ENCODE measurements at places on chromosomes 7 and 10.
A peak's percentile ranks its signal among the peaks of the same experiment; 100 is the strongest.

DNA sequence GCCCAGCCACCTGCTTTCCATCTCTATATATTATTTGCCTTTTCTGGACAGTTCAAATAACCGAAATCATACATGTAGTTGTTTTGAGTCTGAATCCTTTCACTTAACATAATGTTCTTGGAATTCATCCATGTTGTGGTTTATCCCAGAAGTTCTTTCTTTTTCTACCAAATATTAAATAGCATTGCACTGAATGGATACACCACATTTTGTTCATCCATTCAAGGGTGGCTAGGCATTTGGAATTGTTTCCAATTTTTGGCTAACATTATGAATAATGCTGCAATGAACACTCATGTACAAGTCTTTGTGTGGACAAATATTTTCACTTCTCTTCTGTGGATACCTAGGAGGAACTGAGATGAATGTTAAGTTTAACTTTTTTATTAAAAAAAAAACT is 18.0 kb downstream of the DNAJC1 start:
- H3K36me3 ChIP-seq, result no peaks in the 10 kb centered on the region
- no peaks in the 10 kb centered on the region for H3K27me3 ChIP-seq
- no peak overlapping the region for H3K27ac ChIP-seq
- no peak overlapping the region for H3K4me3 ChIP-seq

DNA sequence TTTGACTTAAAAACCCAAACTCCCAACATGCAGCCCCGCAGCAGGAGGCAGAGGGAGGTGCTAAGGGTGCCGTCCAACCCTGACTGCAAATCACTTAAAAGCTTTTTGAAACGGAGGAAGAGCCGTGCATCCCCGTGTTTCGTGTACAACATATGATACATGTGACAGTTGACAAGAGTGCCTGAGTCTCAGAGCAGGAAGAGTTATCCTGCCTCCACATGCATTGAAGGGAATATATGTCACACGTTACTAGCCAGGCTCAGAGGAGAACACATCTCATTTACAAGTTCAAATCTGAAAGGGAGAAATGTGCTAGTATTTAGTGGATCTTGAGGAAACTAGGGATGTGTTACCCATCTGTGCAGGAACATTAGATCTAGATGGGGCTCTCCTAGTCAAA is 69.9 kb downstream of the SDK1 start:
- H3K36me3 ChIP-seq, result no peaks in the 10 kb centered on the region
- H3K27me3 ChIP-seq, result no peaks in the 10 kb centered on the region
- H3K4me1 ChIP-seq, result no peaks in the 10 kb centered on the region
- DNase-seq, result no peak
- no peak overlapping the region for H3K4me3 ChIP-seq
- H3K27ac ChIP-seq, result no peak overlapping the region

DNA sequence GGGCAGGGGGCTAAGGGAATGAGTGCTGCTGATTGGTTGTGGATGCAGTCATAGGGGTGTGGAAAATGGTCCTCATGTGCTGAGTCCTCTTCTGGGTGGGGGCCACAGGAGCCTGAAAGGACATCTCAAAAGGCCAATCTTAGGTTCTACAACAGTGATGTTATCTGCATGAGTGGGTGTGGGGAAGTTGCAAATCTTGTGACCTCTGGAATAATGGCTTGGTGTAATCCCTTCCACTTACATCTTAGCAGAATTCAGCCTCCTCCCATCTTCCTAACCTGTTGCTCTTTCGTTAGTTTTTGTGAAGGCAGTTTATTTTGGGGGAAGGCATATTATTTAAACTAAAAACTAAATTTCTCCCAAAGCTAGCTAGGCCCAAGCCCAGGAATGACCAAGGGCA is 42.0 kb upstream of the OIT3 start:
- no peak for DNase-seq
- no peaks in the 10 kb centered on the region for H3K36me3 ChIP-seq
- no peaks in the 10 kb centered on the region for H3K4me1 ChIP-seq
- H3K27ac ChIP-seq, result no peak overlapping the region
- H3K4me3 ChIP-seq, result no peak overlapping the region

DNA sequence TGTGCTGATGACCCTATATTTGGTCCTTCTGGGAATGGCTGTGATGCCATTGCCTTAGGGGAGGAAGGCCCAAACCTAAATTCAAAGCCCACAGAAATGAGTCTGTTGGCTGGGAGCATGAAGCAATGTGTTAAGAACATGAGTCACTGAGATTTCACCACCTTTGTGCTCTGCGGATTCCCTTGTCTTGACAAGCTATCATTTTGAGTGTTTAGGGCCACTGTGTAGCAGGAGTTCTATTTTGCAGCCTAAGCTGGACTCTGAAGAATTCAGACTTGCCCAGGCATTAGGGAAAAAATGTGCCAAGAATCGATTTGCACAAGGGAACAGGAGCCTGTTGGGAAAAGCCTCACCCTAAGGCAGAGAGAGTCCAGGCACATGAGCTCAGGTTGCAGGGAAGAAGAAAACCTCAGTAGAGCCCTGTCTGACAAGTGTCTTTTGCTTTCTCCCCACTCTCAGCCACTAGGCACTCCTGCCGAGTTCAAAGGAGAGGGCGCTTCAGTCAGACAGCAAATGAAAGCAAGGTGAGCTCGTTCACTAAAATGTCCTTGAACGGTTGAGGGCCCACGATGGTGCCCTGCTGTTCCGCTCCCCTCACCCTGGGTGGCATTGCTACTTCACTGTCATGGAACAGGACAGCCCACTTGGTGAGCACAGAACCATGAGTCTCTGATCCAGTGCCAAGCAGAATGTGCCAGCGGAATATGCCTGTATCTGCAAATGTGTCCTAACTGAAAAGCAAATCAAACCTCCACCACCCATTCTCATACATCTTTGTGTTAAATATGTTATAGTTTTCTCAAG is 93.6 kb downstream of the PRLHR start:
- no peaks in the 10 kb centered on the region for H3K36me3 ChIP-seq
- H3K27me3 ChIP-seq, result no peaks in the 10 kb centered on the region
- H3K4me1 ChIP-seq, result peaks cover 6% of the 10 kb centered on the region
- H3K4me3 ChIP-seq, result no peak overlapping the region
- no peak overlapping the region for H3K27ac ChIP-seq

DNA sequence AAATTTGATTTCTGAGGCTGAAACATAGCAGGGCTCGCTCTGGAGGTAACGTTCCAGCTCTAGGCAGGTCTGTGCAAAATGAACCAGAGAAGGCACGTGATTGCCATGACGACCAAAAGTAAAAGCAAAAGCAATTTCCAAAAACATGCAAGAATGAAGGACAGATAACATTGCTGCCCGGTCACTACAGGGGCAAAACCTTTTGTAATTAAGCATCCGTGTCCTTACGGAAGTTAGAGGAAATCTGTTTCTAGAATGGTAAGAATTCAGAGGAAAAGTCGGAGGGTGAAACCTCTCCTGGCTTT is 2.9 kb downstream of the KLF6 start:
- no peak for DNase-seq
- H3K36me3 ChIP-seq, result peaks cover 31% of the 10 kb centered on the region
- H3K27ac ChIP-seq, result peak overlapping the region; percentile 100
- H3K27me3 ChIP-seq, result no peaks in the 10 kb centered on the region
- H3K4me1 ChIP-seq, result peaks cover 26% of the 10 kb centered on the region
- peak overlapping the region; percentile 99 for H3K4me3 ChIP-seq

GRCh38 chr10:46536781-46537180 is 19.7 kb downstream of the GPRIN2 start:
- peaks cover 7% of the 10 kb centered on the region for H3K4me1 ChIP-seq
- H3K27ac ChIP-seq, result no peak overlapping the region
- no peaks in the 10 kb centered on the region for H3K27me3 ChIP-seq
- DNase-seq, result no peak
- H3K36me3 ChIP-seq, result no peaks in the 10 kb centered on the region
- H3K4me3 ChIP-seq, result no peak overlapping the region

- H3K4me1 ChIP-seq, result no peaks in the 10 kb centered on the region
- H3K36me3 ChIP-seq, result no peaks in the 10 kb centered on the region
- peak; percentile 93 for DNase-seq
These were observed 930 bp upstream of the HOXA10 start for GRCh38 chr7:27174874-27175625.

- H3K27me3 ChIP-seq, result no peaks in the 10 kb centered on the region
- no peaks in the 10 kb centered on the region for H3K4me1 ChIP-seq
- DNase-seq, result no peak
- H3K36me3 ChIP-seq, result no peaks in the 10 kb centered on the region
These were observed 36.1 kb downstream of the NEUROD6 start for GRCh38 chr7:31304446-31304845.

- no peaks in the 10 kb centered on the region for H3K27me3 ChIP-seq
- peaks cover 29% of the 10 kb centered on the region for H3K4me1 ChIP-seq
- H3K4me3 ChIP-seq, result no peak overlapping the region
These were observed 19.4 kb downstream of the OGDH start for GRCh38 chr7:44625526-44626471.

- H3K27ac ChIP-seq, result no peak overlapping the region
- no peaks in the 10 kb centered on the region for H3K4me1 ChIP-seq
These were observed 1.8 kb downstream of the TRPV6 start for GRCh38 chr7:142883571-142884285.

GRCh38 chr7:29207162-29207801 is 12.7 kb downstream of the CHN2 start:
- no peaks in the 10 kb centered on the region for H3K4me1 ChIP-seq
- H3K27me3 ChIP-seq, result no peaks in the 10 kb centered on the region
- H3K4me3 ChIP-seq, result no peak overlapping the region
- DNase-seq, result no peak

- no peak overlapping the region for H3K4me3 ChIP-seq
- DNase-seq, result no peak
- no peak overlapping the region for H3K27ac ChIP-seq
These were observed 248.2 kb upstream of the KLF14 start for GRCh38 chr7:130982160-130982638.

- H3K4me1 ChIP-seq, result no peaks in the 10 kb centered on the region
- no peak overlapping the region for H3K4me3 ChIP-seq
- no peaks in the 10 kb centered on the region for H3K27me3 ChIP-seq
- H3K27ac ChIP-seq, result no peak overlapping the region
- no peak for DNase-seq
These were observed 633.5 kb upstream of the ANKRD30A start for GRCh38 chr10:36491926-36492325.

DNA sequence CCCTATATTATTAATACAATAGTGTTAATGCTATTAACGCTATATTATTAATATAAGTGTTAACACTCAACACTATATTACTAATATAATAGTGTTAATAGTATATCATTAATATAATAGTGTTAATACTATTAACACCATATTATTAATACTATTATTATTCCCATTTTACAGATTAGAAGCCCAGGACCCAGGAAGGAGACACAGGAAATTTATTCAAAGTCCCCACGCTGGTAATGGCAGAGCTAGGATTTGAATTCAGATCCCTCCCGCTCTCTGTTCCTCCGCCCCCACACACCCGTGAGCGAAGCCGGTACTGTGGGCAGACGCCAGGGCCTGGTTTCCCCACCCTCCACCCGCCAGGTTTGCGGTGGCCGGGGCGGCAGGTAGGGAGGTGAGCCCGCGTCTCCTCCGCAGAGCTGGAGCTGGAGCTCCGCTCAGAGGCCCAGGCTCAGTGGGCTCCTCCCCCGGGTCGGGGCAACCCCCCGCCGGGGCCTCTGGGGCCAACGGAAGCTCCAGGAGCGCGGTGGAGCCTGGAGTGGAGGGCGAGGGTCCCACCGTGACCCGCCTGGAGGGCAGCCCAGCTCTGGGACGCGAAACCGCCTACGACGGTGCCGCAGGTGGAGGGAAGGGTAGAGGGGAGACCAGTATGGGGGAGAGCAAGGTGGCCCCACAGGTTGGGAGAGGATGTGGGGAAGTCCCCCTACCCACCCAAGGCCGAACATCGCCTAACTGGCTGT is at the start of gene TMEM225B:
TSS of gene TMEM225B (plus strand) at position 506 of the 740 bp plus-strand sequence. CDS start 6,122 bp downstream, outside the sequence.
- no peak for DNase-seq
- H3K27ac ChIP-seq, result no peak within 1 kb of the TSS
- H3K36me3 ChIP-seq, result no peaks in the 10 kb centered on the region
- H3K4me1 ChIP-seq, result no peaks in the 10 kb centered on the region
- no peak within 1 kb of the TSS for H3K4me3 ChIP-seq

DNA sequence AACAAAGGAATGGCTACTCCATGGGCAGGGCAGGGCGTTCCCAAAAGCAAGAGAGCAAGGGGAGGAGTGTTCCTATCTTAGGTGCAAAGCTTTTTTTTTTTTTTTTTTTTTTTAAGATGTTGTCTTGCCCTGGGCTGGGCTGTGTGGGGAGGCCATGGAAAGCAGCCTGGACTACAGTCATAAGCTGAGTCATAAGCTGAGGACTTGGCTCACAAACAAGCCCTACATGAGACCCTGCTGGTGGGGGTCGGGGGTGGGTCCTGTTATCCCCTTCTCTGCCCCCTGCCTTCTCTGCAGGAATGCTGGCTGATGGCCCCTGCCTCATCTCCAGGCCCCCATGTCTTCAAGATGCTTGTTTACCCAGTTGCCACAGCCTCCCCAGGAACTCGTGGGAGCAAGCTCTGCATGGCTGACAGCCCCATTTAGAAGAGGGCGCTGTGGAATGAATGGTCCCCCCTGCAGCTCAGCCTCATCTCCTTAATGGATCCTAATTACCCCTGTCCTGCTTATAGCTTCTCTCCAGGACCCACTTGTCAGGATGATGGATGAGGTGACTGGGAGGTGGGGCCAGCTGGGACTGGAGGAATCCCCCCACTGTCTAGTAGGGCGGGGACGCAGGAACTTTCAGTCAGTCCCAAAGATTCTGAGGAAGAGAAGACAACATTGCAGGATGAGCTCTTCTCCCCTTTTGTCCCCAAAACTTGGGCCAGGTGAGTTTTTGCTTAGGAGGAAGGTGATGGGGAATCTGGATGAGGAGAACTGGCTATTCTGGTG is 340.8 kb upstream of the PODXL start:
- H3K4me1 ChIP-seq, result no peaks in the 10 kb centered on the region
- DNase-seq, result peak; percentile 45
- H3K4me3 ChIP-seq, result no peak overlapping the region
- no peaks in the 10 kb centered on the region for H3K36me3 ChIP-seq
- no peak overlapping the region for H3K27ac ChIP-seq
- H3K27me3 ChIP-seq, result no peaks in the 10 kb centered on the region

DNA sequence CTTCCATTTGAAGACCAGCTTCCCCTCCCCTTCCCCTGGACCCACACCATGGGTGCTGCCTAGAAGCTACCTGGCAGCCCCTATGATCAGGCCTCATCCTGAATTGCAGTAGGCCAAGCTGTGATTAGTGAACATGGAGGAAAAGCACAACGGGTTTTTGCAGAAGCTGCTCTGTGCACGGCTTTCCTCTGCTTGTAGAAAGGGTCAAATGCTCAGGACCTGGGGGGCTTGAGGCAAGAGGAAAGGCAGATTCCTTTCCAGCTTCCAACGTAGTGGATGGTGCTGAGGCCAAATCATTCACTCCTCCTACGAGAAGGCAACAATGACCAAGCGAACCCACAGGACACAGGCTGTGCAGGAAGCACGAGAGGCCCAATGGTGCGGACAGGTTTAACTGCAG is 410.3 kb upstream of the SHH start:
- H3K36me3 ChIP-seq, result no peaks in the 10 kb centered on the region
- no peaks in the 10 kb centered on the region for H3K4me1 ChIP-seq
- no peak overlapping the region for H3K4me3 ChIP-seq
- no peak overlapping the region for H3K27ac ChIP-seq
- no peaks in the 10 kb centered on the region for H3K27me3 ChIP-seq
- no peak for DNase-seq

DNA sequence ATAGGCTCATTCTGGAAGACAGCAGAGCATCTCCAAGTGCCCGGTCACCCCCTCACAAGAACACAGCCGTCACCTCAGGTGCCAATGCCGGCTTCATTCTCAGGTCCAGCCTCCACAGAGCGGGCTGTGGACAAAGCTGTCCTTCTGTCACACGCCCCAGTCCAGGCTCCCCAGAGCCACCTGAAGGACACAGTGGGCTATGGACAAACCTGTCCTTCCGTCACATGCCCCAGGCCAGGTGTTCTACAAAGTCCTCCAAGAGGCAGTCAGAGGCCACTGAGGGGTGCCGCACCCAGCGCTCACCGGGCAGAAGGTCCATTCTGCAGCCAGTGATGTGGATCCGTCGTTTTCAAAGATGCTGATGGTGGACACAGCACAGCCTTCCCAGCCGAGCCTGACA is 173.2 kb upstream of the PPP2R2D start:
- H3K4me3 ChIP-seq, result no peak overlapping the region
- peaks cover 2% of the 10 kb centered on the region for H3K4me1 ChIP-seq
- no peak for DNase-seq
